ENCODE measurements at places on chromosomes 11 and 22. TPM values are rescaled to one million over a fixed set of nuclear protein-coding genes. Genes with fewer than 3 reads are reported as not detected.

DNA sequence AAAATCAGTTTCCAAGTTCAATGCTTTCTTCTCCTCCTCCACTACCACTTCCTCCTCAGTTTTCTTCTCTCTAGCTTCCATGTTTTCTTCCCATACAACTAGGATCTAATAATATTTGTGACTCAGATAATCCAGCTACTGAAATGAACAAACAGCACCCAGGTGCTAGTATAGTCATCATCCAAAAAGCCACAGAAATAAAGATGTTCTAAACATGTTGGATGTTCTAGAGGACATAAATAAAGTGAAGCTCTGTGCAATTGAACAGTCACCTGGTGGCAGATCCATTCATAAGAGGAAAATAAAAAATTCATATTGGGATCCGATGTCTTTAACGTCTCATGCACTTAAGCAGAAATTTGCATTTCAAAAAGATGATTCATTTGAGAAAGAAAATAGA is 142.8 kb downstream of the ENTHD1 start:
- DNase-seq = no peak

DNA sequence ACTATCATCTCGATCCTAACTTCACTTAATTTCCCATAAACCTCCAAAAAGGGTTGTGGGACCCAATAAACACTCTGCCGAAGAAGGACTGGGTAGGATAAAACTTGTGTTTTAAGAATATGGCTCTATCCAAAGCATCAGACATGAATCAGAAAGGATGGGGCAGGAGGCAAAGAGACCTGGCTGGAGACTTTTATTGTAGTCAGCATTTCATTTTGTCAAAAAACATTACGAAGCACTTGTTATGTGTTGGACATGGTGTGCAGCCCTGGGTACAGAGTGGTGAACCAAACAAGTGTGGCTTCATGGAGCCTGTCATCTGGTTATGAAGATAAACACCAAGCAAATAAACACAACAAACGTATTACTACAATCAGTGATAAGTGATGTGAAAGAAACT is 17.3 kb downstream of the IL10RA start:
- no peak for DNase-seq

- no peak for DNase-seq
Observed at GRCh38 chr22:46659791-46660186, 39.6 kb downstream of the GRAMD4 start.

DNA sequence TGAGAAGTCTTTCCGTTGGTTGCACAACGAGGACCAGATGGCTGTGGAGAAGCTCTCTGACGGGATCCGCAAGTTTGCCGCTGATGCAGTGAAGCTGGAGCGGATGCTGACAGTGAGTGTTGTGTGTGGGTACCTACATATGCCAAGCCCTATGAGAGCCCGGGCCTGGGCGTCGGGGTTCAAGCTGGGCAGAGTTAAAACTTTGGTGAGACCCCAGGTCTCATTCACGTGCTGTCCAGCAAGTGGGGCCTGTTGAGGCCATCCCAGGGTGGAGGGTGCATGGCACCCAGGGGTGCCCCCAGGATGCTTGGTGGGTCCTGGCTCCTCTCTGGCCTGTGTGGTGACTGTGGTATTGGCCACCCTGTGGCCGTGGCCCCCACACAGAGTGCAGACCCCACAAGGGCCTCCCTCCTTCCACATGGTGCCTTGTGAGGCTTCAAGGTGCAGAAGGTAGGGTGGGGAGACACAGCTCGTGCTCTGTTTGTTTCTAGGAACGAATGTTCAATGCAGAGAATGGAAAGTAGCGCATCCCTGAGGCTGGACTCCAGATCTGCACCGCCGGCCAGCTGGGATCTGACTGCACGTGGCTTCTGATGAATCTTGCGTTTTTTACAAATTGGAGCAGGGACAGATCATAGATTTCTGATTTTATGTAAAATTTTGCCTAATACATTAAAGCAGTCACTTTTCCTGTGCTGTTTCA is 12.8 kb downstream of the GATD1 start:
- no peak for DNase-seq

Gene PANX2
- total RNA-seq = 1.6 TPM

Data from stomach (tissue), 19 donors.